ENCODE measurements at places on chromosomes 7 and 10. TPM values are rescaled to one million over a fixed set of nuclear protein-coding genes. Genes with fewer than 3 reads are reported as not detected.

- H3K36me3 ChIP-seq, result no peaks in the 10 kb centered on the region
- H3K4me1 ChIP-seq, result no peaks in the 10 kb centered on the region
- DNase-seq, result no peak
- no peaks in the 10 kb centered on the region for H3K27me3 ChIP-seq
- H3K4me3 ChIP-seq, result no peak overlapping the region
Observed at GRCh38 chr7:73960548-73960947, 67.4 kb upstream of the ELN start.

DNA sequence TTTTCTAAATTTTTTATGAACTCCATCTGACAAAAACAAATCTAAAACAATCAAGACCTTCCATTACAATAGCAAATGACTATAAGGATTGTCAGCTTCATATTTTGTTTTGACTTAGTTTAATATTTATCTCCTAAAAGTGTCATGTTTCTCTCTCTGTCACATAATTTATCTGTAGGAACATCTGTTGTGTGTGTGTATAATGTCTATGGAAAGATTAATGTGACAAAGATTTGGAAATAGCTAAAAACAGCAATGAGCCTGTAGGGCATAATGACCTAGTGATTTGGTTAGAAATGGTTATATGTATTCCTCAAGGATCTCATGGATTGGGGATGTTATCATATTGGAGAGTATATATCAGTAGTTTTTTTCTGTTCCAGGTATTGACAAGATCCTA lies 69.6 kb upstream of the MDFIC start:
- no peak for DNase-seq
- no peaks in the 10 kb centered on the region for H3K36me3 ChIP-seq
- H3K4me1 ChIP-seq, result no peaks in the 10 kb centered on the region
- H3K27me3 ChIP-seq, result no peaks in the 10 kb centered on the region
- no peak overlapping the region for H3K4me3 ChIP-seq

DNA sequence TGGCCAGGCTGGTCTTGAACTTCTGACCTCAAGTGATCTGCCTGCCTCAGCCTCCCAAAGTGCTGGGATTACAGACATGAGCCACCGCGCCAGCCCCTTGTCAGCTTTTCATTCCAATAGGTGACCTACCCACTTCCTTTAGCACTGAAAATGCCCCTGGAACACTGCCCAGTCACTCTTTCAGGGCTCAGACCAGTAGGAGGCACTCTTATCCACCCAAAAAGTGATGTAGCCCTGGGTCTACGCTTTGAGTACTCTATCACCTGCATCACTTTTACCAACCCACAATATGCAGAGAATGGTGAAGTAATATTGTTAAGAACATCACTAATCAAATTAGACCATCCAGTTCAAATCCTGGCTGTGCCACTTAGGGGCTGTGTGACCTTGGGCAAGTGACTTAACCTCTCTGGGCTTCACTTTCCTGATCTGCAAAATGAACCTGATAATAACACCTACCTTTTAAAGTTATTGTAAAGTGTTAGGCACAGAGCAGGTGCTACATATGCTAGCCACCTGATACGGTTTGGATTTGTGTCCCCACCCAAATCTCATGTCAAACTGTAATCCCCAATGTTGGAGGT lies 5.2 kb downstream of the CALN1 start:
- H3K27ac ChIP-seq, result no peak overlapping the region
- DNase-seq, result no peak
- H3K27me3 ChIP-seq, result no peaks in the 10 kb centered on the region

DNA sequence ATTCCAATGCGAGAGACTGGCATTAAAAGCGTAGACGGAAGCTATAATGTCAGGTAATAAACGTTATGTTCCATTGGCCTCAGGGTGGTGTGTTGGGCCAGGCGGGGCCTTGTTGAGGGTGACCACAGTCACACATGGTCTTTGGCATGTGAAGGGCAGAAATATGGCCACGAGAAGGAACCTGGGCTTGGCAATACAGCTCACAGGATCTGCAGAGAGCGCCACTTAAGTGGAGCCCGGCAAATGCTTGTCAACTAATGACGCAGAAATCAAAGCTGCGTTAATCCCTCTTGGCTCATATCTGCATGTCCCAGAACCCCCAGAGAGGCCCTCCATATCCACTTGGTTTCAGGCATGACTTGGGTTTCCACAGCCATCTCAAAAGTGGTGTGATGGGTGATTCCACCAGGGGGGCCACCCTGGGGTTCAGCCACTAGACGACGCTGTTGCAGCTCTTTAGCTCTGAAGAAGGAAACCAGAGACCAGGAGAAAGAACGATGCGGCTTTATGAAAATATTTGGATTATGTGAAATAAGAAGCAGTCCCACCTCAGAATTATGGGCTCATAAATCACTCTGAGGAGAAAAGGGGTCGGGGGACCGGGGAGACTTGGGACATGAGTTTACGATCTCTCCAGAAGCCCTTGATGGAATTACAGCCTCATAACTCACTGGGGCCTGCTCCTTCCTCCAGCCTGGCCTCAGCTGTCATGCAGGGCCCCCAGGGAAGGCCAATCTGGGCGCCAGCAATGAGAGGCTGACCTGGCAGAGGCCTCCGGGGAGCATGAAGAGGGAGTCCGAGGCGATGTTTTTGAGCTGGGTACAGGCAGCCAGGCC lies 462.5 kb downstream of the PLXNA4 start:
- no peak overlapping the region for H3K27ac ChIP-seq
- no peaks in the 10 kb centered on the region for H3K27me3 ChIP-seq
- DNase-seq, result peak; percentile 85
- H3K4me1 ChIP-seq, result no peaks in the 10 kb centered on the region
- H3K36me3 ChIP-seq, result no peaks in the 10 kb centered on the region
- H3K4me3 ChIP-seq, result no peak overlapping the region

DNA sequence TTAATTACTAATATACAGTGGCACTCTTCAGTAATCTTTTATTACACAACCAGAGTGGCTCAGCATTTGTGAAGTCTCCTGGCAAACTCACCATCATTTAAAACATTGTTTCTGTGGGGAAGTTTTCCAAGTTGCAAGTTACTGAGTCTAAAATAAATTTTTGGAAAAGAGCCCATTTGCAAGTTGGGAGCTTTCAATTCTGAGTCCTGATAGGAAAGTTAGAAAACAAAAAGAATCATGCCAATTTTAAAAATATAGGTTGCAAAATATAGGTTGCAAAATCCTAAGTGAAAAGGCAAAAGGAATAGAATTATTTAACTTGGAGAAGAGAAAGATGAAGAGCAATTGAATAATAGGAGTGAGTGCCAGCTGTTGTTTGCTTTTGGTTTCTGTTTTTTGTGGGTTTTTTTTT lies 378.8 kb upstream of the C7orf33 start:
- no peak overlapping the region for H3K4me3 ChIP-seq
- no peak for DNase-seq
- H3K27ac ChIP-seq, result no peak overlapping the region

GRCh38 chr7:48839108-48839507 lies 85.2 kb upstream of the CDC14C start:
- no peaks in the 10 kb centered on the region for H3K36me3 ChIP-seq
- no peaks in the 10 kb centered on the region for H3K27me3 ChIP-seq
- H3K4me3 ChIP-seq, result no peak overlapping the region

DNA sequence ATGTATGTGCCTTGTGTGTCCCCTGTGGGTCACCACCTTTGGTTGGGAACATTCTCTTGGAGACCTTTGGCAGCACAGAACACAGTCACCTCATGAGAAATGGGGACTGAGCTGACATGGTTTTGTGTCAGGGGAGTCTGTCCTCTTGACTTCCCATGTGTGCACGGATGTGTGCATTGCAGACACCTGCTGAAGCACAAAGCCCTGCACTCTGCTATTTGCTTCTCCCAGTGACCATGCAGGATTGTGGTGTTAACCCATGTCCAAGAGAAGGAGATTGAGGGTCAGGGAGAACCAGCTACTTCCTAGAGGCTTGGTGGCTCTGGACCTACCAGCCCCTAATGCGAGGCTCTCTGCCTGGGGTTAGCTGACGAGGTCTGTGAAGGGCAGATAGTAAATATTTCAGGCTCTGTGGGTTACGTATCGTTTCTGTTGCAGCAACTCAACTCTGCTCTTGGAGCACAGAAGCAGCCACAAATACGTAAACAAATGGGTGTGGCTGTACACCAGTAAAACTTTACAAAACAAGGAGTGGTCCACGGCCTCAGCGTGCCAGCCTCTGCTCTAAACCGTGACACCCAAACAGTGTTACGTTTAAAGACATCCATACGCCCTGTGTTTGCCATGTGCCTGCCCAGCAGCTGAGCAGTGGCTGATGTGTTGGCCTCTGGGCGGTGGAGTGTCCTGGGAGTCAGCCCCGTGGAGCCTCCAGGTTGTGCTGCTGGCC lies 51.7 kb downstream of the ADCY1 start:
- DNase-seq, result no peak
- no peak overlapping the region for H3K27ac ChIP-seq
- no peaks in the 10 kb centered on the region for H3K27me3 ChIP-seq
- no peak overlapping the region for H3K4me3 ChIP-seq
- H3K36me3 ChIP-seq, result no peaks in the 10 kb centered on the region

DNA sequence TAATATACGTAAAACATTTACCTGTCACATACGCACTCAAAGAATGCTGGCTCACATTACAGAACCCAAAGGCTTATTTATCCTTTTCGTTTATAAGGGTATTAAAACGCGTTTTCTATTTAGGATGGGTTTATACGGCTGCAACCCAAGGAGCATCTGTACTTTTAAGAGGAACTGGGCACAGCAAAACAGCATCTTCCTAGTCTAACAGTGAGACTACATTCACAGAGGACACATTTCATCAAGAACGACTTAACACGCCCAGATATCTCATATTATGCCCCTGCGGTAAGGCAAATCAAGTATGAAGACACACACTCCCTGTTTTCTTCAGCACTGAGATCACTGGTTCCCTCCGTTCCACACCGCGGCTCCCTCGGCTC lies 533 bp upstream of the DMTF1 start:
- no peaks in the 10 kb centered on the region for H3K27me3 ChIP-seq
- no peaks in the 10 kb centered on the region for H3K36me3 ChIP-seq
- peak overlapping the region; percentile 98 for H3K4me3 ChIP-seq

DNA sequence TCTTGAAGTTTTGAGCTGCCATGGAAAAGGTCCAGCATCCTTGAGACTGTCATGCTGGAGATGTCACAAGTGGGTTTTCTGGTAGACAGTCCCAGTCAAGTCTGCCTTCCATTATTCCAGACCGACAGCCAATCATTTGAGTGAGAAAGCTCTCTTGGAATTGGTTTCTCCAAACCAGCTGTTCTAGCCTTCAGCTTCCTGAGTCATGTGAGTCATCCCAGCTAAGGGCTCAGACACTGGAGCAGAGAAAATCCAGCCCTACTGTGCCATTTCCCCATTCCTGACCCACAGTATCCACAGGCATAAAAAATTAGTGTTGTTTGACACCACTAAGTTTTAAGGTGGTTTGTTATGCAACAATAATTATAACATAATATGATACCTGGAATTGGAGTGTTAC lies 219.0 kb downstream of the ADRA2A start:
- no peak overlapping the region for H3K27ac ChIP-seq
- no peak overlapping the region for H3K4me3 ChIP-seq
- no peaks in the 10 kb centered on the region for H3K27me3 ChIP-seq

- H3K4me3 ChIP-seq, result no peak overlapping the region
- no peak overlapping the region for H3K27ac ChIP-seq
- no peaks in the 10 kb centered on the region for H3K27me3 ChIP-seq
- no peaks in the 10 kb centered on the region for H3K4me1 ChIP-seq
- no peak for DNase-seq
Observed at GRCh38 chr7:17593819-17594419, 295.5 kb downstream of the AHR start.

- H3K27me3 ChIP-seq, result no peaks in the 10 kb centered on the region
- H3K27ac ChIP-seq, result no peak overlapping the region
- peaks cover 6% of the 10 kb centered on the region for H3K4me1 ChIP-seq
- no peaks in the 10 kb centered on the region for H3K36me3 ChIP-seq
- H3K4me3 ChIP-seq, result no peak overlapping the region
Observed at GRCh38 chr10:48894911-48895802, 44.5 kb downstream of the LRRC18 start.

GRCh38 chr7:94067506-94067905 lies 63.4 kb upstream of the BET1 start:
- H3K4me1 ChIP-seq, result no peaks in the 10 kb centered on the region
- no peak for DNase-seq
- H3K36me3 ChIP-seq, result no peaks in the 10 kb centered on the region
- H3K4me3 ChIP-seq, result no peak overlapping the region

- no peaks in the 10 kb centered on the region for H3K27me3 ChIP-seq
- H3K36me3 ChIP-seq, result peaks cover 6% of the 10 kb centered on the region
- H3K4me3 ChIP-seq, result no peak overlapping the region
- no peak overlapping the region for H3K27ac ChIP-seq
- no peaks in the 10 kb centered on the region for H3K4me1 ChIP-seq
- DNase-seq, result no peak
Observed at GRCh38 chr10:35208536-35208935, 81.9 kb downstream of the CREM start.

DNA sequence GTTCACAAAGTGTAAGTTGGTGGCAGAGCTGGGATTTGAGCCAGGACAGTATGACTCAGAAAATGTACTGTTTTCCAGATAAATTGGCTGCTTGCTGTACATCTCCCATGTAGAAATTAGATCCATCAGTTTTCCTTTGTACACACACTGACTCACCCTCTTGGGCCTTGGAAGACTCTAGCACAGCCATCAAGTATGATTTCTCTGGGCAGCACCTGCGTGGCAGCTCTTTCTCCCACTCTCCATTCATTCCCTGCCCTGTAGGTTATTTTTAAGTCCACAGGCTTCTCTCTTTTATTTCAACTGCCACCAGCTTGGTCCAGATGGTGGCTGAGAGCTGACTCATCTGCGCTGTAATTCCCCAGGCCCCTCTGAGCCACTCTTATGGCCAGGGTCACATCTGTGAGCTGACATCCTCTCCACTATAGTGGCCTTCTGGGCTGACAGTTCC lies 28.3 kb upstream of the SDK1 start:
- no peak for DNase-seq
- no peaks in the 10 kb centered on the region for H3K4me1 ChIP-seq
- H3K36me3 ChIP-seq, result no peaks in the 10 kb centered on the region
- H3K27ac ChIP-seq, result no peak overlapping the region
- H3K27me3 ChIP-seq, result no peaks in the 10 kb centered on the region
- no peak overlapping the region for H3K4me3 ChIP-seq

DNA sequence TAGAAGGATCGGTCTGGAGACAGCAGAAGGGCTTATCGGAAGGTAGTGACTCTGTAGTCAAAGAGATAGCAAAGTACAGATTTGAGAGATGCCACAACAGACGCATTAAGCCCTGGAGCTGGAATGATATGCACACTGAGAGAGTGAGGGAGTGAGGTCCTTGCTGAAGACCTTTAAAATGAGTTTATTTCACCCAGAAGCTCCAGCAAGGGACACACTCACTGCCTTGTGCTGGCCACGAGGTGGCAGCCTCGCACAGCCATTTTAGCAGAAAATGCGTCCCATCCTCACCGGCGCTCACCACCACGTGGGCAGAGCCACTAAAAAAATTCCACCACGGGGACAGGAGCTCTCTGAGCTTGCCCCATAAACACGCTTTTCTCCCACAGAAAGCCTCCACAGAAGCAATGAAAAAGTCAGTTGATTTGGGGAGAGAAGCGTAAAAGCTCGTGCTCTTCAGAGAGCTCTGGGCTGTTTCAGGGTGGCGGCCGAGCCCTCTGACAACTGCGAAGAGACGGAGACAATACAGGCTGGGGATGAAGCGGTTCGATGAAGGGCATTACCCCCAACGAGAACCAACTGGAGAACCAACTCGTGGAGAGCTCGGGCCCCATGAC lies 163.0 kb upstream of the KLF14 start:
- peaks cover 54% of the 10 kb centered on the region for H3K4me1 ChIP-seq
- no peaks in the 10 kb centered on the region for H3K27me3 ChIP-seq
- H3K36me3 ChIP-seq, result peaks cover 2% of the 10 kb centered on the region
- H3K4me3 ChIP-seq, result peak overlapping the region; percentile 59
- peak; percentile 92 for DNase-seq

AKR1C4 gene
- not detected for total RNA-seq

C10orf71 gene
- total RNA-seq, result not detected

HOXA1 gene
- 2.4 TPM for total RNA-seq

FKBP6 gene
- 0.13 TPM for total RNA-seq

LIPN gene
- total RNA-seq, result 0.41 TPM

C1QL3 gene
- not detected for total RNA-seq

EPHB6 gene
- 17.4 TPM for total RNA-seq
